ENCODE measurements at places on chromosomes 4 and X. TPM values are rescaled to one million over a fixed set of nuclear protein-coding genes. Genes with fewer than 3 reads are reported as not detected.

NR3C2 gene
- polyA plus RNA-seq: 19.1 TPM

SPACA5B gene
- not detected for polyA plus RNA-seq

COL25A1 gene
- 23.9 TPM for polyA plus RNA-seq

CDS1 gene
- polyA plus RNA-seq: 33.8 TPM

BEX1 gene
- 73.6 TPM for polyA plus RNA-seq

GAGE2A gene
- polyA plus RNA-seq: not detected

RGN gene
- polyA plus RNA-seq: 34.2 TPM

ADH1A gene
- 0.92 TPM for polyA plus RNA-seq

ANOS1 gene
- polyA plus RNA-seq: 9.9 TPM

EREG gene
- 0.10 TPM for polyA plus RNA-seq

MAOB gene
- 52.0 TPM for polyA plus RNA-seq

CLCN4 gene
- 6.3 TPM for polyA plus RNA-seq

MEPE gene
- not detected for polyA plus RNA-seq

PAGE1 gene
- not detected for polyA plus RNA-seq
